ENCODE measurements at places on chromosomes 2 and 18.

- DNase-seq: no peak
Observed at GRCh38 chr2:207995887-207996286, 29.4 kb downstream of the PLEKHM3 start.

GRCh38 chr2:164868563-164869419 is 27.2 kb upstream of the COBLL1 start:
- DNase-seq: no peak

DNA sequence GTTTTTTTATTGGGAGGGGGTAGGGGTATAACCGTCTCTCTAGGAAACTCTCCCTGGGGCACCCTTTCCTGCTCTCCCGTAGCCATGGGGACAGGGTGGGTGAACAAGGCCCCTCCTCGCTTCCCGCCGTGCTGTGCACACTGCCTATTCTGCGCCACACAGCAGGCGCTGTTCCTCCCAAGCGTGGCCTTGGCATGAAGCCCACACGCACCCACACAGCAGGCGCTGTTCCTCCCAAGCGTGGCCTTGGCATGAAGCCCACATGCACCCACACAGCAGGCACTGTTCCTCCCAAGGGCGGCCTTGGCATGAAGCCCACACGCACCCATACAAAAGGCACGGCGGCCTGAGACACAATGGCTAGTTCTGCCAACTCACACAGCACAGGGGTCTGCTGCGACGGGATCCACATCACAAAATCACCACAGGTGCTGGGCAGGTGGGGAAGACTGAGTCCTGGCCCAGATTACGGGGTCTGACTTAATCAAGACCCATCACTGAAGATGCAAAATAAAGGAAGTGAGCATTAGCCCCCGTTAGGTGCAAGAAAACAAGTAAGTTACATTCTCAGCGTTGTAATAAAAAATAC is 46.6 kb upstream of the TPO start:
- DNase-seq: no peak

GRCh38 chr2:150847578-150847977 is 360.1 kb upstream of the RND3 start:
- DNase-seq: no peak

DNA sequence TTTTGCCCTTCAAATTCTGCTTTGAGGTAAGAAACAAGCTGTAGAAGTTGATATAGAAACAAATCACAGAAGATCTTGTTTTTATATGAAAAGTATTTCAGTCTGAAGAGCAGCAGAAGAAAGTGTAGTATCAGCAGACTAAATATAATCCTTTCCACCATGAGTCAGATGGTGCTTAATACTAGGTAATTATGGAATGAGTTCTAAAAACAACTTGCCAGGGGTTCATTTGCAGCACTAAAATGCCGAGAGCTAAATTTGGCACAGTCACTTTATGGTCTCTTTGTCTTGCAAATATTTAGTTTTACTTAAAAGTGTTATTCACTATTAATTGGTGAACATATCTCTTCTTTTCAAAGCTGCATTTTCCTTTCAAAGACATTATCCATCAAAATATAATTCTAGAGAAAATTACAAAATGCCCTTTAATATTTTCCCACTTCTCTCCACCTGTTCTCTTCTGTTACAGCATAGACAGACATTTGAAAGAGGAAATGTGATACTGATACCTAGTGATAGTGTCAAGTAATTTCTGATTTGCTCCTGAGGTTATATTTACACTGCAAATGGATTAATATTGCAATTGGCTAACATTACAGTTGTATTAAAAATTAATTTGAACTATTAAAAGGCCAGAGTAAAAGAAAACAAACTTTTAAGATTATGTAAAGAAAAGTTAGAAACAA is 5.3 kb downstream of the MYL1 start:
- DNase-seq: no peak

DNA sequence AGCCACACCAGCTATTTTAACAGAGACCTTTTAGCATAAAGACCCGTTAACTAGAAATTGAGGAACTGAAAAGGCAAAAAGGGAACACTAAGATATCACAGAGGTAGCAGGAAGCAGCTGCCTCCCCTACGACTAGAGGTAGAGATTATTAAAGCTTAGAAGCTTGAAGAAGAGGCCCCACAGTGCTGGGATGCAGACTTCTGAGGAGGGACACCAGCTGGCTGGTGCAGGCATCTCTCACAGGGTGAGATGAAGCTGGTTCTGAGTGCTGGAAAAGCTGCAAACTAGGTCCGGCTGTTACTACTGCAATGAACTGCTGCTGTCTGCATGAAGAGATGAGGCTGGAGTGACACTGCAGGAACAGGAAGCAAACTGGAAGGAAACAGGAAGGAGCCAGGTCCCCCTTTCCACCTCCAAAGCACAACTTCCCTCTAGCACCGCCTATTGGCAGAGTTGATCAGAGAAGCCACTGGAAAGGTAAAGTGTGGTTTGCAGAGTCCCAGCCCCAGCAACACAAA is 61.2 kb upstream of the MRPS9 start:
- DNase-seq: peak; percentile 41

- DNase-seq: no peak
Observed at GRCh38 chr2:133667085-133667484, 98.8 kb upstream of the NCKAP5 start.

DNA sequence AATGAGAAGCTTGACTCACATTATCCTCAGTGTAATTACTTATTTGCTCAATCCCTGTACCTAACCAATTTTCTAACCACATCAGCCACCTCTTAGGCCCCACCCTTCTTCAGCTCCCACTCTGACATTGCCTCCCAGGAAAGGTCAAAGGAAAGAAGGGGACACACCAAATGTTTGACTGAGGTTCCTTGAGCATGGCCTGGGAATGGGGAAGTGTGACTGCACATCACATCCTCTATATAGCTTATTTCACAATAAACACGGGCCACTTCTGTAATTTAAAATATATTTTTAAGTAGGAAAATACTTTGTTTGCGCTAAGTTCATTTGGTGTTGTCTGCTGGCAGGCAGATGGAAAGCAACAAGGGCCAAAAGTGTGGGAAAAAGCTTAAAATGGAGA is 3.0 kb upstream of the FIGLA start:
- DNase-seq: no peak

DNA sequence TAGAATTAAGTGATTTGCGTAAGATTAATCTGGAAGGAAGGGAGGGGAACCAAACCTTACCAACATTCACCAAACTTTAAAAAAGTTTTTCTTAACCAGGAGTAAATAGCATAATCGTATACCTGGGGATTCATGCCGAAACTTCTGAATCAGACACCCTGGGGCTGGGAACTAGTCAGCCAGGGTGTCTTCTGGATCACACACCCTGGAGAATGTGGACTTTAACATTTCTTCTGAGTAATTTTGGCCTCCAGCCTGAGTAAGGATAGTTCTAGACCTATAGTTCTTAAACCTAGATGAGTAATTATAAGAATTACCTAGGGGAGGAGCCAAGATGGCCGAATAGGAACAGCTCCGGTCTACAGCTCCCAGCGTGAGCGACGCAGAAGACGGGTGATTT is 44.1 kb upstream of the MEIS1 start:
- no peak for DNase-seq

DNA sequence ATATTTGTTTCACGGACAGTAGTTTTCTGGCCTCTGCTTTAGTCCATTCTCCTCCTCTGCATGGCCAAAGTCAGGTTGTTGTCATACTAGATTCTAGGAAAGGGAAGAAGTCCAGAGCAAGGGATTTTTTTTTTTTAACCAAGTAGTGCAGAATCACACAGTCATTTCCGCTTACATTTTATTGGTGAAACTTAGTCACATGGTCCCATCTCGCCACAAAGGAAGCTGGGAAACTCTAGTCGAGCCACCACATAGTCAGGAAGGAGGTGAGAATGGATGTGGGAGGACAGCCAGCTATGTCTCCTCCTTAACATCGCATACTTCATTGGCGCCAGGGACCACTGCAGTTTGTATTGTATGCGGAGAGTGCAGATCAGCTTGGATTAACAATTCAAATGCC is 10.4 kb downstream of the HRH4 start:
- no peak for DNase-seq

- no peak for DNase-seq
Observed at GRCh38 chr2:171608168-171608567, 79.1 kb upstream of the DYNC1I2 start.

DNA sequence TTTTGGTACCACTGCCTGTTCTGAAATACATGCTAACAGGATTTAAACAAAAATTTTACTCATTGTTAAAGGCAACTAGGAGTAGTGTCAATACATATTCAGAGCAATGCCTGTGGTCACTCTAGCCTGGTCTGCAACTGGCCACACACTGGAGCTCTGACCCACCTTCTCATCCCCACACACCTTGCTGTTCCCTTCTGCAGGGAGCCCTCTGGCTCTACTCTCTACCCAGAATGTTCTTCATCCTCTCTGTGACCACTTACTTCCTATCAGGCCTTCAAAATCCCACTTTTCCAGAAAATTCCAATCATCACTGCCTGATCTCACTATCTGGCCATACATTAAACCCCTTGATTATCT is 102.3 kb upstream of the NFU1 start:
- no peak for DNase-seq

GRCh38 chr2:138787053-138787666 is 7.0 kb upstream of the NXPH2 start:
- DNase-seq: no peak

GRCh38 chr2:187017438-187017837 is 168.5 kb upstream of the ZSWIM2 start:
- DNase-seq: no peak

DNA sequence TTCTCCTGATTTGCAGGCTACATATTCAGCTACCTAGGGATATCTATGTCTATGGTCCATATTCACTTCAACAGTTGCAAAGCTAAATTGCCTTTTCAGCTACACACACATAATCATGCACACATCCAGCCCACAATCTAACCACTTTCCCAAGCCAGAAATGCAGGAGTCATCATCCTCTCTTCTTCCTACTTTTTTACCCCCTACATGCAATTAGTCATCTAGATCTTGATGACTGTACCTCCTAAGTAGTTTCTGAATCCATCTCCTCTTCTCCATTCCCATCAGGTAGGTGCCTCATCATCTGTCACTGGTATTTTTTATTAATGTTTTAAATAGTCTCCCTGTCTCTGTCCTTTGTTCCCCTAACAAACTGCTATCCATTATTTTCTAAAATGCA is 23.7 kb upstream of the SPRED2 start:
- no peak for DNase-seq

DNA sequence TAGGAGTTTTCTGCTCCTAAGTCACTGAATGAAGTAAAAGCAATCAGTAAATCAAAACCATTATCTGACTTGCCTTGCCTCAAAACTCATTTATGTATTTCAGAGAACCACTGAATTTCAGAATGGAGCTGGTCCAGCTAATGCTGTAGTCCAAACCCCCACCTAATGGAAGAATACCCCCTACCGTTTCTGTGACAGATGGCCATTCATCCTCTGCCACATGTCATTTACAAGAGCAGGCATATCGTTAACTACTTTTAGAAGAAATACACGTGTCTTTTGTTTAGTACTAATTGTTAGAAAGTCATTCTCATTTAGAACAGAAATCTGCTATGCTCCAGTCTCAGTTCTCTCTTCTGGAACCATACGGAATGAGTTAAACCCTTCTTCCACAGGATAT is 12.8 kb upstream of the GALNT5 start:
- DNase-seq: no peak

- peak; percentile 68 for DNase-seq
Observed at GRCh38 chr2:135820003-135820618, 16.9 kb downstream of the LCT start.

GRCh38 chr2:124646166-124646815 is 621.2 kb downstream of the CNTNAP5 start:
- DNase-seq: no peak

GRCh38 chr2:25198209-25198525 is 29.8 kb upstream of the POMC start:
- no peak for DNase-seq

GRCh38 chr18:48941672-48942071 is 9.1 kb downstream of the SMAD7 start:
- DNase-seq: no peak

DNA sequence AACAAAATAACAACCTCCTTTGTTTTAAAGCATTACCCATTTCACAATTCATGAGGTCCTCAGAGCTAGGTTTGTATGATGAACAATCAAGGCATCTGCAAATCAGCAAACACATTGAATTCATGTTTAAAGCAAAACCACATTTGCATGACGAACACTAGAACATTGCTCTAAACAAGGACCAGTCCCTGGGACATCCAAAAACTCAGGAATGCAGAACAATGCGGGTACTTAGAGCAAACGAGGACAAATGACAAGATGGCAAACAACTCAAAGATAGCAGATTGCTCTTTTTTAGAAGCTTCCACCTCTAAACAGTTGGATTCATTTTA is 45.7 kb upstream of the RALBP1 start:
- no peak for DNase-seq

Data from T-helper 2 cell (primary cell).